ENCODE measurements at places on chromosomes 2 and 18.

DNA sequence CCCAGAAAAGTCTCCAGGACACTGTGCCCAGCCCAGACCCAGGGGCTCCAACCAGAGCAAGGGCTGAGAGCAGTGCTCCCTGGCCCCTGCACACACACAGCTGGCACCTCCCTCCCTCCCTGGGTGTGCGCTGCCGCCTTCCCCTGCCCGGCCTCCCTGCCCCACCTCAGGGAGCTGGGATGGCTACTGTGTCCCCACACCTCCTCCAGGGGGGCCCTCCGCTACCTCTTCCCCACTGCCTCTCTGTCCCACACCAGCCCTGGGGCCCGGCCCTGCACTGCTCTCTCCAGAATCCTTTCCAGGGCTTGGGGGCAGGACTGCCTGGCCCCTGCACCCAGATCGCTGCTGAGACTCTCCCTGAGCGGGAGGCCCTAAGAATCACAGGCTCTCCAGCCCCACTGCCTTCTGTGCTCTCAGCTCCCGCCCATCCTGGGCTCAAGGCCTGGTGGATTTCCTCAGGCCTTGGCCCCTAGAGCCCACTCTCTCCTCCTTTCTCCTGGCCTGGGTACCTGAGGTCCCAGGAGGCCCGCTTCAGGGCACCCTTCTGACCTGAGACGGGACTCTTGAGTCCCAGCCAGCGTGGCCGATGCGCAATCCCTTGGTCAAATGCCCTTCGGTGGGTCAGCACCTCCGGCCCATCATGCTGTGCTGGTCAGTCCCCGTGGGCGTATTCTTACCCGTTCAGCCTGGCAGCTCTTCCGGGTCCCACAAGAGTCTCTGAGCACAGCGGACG, 276.8 kb upstream of the HDAC4 start:
- peaks cover 13% of the 10 kb centered on the region for H3K27me3 ChIP-seq
- no peaks in the 10 kb centered on the region for H3K36me3 ChIP-seq
- H3K4me1 ChIP-seq, result no peaks in the 10 kb centered on the region

DNA sequence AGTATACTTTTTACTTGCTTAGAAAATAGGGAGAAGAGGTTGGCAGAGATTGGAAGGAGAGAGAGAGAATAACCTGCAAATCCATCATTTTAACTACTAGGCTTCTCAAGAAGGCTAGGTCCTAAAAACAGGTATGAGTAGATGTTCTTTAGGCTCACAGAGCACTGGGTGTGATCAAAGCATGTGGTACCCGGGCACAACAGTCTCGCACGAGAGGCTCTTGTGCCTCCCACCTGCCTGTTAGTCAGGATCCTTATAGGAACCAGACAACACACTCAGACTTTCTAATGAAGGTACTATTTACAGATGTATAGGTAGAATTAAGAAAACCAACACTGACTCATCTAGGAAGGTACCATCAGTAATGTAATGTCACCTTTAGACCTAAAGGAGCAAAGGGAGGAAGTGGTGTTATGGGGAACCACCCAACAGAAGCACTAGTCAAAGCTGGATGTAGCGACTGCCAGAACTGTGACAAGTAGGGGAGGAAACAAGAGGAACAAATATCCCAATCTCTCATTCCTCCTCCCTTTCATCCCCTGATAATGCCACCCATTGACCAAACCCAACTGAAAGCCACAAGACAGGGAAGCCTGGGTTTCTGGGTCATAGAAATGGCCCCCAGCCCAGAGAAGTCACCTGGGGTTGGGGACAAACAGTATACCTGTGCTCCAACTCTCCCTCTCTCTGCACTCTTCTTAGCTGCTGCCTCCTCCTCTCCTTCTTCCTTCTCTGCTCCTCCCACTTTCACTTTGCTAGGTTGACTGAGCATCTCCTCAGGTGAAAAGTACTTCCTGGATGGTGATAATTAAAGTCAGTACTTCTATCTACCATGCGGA, 16.0 kb upstream of the MARCHF4 start:
- no peak overlapping the region for H3K27ac ChIP-seq
- H3K27me3 ChIP-seq, result peaks cover 2% of the 10 kb centered on the region
- H3K4me3 ChIP-seq, result no peak overlapping the region
- peaks cover 5% of the 10 kb centered on the region for H3K4me1 ChIP-seq
- no peak for DNase-seq

DNA sequence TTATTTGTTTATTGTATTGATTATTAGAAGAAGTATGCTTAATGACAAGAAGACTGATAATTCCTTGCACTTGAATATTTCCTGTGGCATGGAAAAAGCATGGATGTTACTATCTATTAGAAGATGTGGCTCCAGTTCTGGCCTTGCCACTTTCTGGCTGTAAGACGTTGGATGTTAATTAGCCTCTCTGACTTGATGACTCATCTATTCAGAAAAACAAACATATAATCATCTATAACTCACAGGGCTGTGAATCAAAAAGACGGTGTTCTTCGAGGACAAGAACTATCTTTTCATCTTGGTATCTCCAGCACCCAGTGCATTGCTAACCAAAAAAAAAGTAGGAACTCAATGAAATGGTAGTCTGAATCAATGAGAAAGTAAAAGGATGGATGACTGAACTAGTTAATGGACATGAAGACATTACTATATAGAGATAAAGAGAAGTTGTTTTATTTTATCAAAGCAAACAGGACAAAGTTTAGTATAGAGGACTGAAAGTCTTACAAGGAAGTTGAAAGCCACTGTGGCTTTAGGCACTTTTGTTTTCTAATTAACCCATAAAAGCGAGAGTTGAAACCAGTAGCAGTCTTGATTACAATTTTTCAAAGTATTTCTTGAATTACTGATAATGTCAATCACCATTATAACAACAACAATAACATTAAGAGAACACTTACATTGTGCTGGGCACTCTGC, 145.3 kb downstream of the RND3 start:
- DNase-seq, result no peak
- no peaks in the 10 kb centered on the region for H3K36me3 ChIP-seq

- DNase-seq, result no peak
- no peaks in the 10 kb centered on the region for H3K36me3 ChIP-seq
- peaks cover 4% of the 10 kb centered on the region for H3K4me1 ChIP-seq
- H3K4me3 ChIP-seq, result no peak overlapping the region
- H3K27ac ChIP-seq, result no peak overlapping the region
These were observed 1.7 kb downstream of the CFAP221 start for GRCh38 chr2:119545754-119546446.

DNA sequence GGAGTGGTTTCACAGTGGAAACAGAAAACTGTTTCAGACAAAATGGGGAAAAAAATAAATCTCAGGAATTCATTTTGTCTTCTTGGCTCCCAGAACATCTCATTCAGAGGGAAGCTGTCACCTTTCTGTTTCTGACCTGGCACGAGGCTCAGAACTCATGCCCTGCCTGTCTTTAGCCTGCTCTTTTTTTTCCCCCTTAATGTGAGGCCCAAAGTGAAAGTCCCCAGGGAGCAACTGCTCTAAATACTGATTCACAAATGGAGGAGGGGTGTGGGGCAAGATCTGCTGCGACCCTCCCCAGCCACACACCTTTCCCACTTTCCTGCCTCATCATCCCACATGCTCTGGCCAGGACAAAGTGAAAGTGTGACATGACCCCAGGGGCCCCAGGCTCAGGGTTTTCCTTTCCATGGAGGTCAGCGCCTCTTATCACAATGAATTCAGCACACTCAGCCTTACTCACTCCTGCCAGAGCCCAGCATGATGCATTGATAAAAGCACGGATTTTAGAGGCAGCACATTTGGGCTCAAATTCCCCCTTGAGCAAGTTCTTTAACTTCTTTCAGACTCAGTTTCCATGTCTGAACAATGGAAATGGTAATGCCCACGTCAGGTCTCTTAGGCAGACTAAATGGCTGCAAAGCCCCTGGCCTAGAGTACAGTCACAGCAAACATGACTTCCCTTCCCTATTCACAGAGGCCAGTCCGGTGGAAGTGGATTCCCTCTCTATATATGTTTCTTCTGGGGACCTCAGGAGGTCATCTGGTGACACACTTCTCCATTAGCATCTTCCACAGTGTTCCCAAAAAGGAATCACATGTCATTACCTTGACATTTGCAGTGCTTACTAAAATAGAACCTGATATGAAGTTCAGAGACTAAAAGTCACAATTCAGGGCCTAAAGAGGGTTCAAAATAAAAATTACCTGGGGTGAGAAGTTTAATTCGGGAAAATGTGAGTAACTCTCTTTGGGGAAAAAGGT, 55.3 kb upstream of the TMEM163 start:
- H3K4me3 ChIP-seq, result no peak overlapping the region
- no peaks in the 10 kb centered on the region for H3K36me3 ChIP-seq
- peaks cover 8% of the 10 kb centered on the region for H3K27me3 ChIP-seq
- DNase-seq, result no peak
- H3K27ac ChIP-seq, result no peak overlapping the region
- H3K4me1 ChIP-seq, result peaks cover 14% of the 10 kb centered on the region

- H3K4me3 ChIP-seq, result no peak overlapping the region
- no peaks in the 10 kb centered on the region for H3K36me3 ChIP-seq
- no peak overlapping the region for H3K27ac ChIP-seq
- no peak for DNase-seq
- no peaks in the 10 kb centered on the region for H3K4me1 ChIP-seq
These were observed 49.9 kb upstream of the CALCRL start for GRCh38 chr2:187497858-187498463.

DNA sequence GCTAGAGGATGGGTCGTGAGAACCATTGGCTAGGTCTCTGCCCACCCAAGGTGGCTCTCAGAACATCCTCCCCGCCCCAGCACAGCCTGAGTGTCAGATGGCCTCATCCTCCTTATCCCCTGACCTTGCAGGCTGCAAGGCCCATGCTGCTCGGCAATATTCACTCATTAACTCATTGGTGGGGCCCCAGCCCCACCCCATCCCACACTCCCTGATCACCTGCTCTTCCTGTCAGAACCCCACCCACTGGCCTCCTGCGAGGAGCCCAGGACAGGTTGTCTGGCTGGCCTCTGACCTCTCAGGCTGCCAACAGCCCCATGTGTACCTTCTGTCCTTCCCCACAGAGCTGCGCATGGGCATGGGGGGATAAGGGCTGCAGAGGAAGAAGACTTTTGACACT, 5.3 kb downstream of the ADCY3 start:
- DNase-seq, result no peak
- H3K4me1 ChIP-seq, result peaks cover 22% of the 10 kb centered on the region
- no peaks in the 10 kb centered on the region for H3K27me3 ChIP-seq
- H3K27ac ChIP-seq, result no peak overlapping the region
- H3K4me3 ChIP-seq, result no peak overlapping the region

DNA sequence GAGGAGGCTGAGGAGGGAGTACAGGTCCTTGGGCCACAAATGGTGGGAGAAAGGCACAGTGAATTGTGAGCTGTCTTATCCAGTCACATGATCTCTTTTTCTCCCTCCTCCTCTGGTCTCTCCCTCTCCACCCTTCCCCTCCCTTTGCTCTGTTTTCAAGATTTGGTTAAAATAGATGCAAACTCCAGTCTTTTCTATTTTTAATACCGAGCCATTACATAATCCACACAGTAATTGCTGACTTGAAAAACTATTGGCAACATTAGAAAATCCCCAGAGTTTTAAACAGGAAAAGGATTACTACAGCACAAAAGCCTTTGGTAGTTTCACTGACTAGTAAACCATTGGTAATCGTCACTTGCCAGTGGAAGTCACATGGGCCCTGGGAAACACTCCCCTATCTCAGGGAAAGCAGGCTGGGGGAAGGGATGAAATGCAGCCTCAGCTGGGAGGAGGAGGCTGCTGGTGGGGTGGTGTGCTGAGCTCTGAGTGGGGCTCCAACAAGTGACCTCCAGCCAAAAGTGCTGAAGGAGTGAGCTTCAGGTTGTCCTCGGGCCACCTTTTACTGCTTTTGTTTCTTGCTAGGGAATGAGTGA, 57.4 kb upstream of the PCBP1 start:
- H3K4me3 ChIP-seq, result no peak overlapping the region
- no peak overlapping the region for H3K27ac ChIP-seq
- peaks cover 15% of the 10 kb centered on the region for H3K36me3 ChIP-seq
- H3K4me1 ChIP-seq, result peaks cover 9% of the 10 kb centered on the region
- no peaks in the 10 kb centered on the region for H3K27me3 ChIP-seq

DNA sequence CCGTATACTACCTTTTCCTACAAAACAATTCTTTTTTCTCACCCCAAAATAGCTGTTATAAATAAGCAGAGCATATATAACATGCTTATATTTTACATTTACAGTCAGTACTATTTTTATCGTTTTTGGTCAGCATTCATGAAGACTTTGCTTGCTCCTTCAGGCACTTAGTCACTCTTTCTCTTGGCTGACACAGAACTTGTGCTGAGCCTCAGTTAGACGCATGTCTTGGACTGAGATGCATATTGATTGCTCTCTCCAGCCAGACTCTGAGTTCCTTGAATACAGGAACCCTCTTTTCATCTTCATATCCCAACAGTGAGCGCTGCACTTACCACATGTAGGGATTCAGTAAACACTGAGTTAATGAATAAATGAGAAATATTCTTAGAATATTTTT, 158.3 kb downstream of the RTN4 start:
- H3K27ac ChIP-seq, result no peak overlapping the region
- no peaks in the 10 kb centered on the region for H3K4me1 ChIP-seq
- no peak overlapping the region for H3K4me3 ChIP-seq
- H3K36me3 ChIP-seq, result no peaks in the 10 kb centered on the region
- DNase-seq, result no peak
- peaks cover 15% of the 10 kb centered on the region for H3K27me3 ChIP-seq

DNA sequence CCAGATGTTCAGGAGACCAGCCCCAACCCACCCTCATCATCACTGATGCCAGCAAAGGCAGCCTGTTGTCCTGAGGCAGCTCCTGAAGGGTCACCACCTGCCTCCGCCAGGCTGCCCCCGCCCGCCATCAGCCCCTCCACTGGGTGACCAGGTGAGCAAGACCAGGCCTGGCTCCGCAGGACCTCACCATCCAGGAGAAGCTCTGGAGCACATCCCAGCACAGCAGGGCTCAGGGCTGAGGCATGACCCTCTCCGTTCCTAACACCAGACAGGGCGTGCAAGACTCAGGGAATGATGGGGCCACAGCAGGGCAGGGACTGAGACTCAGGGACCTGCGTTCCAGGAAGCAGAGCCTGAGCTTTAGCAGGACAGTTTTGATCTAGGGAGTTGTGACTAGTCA, 218.8 kb upstream of the RAB6C start:
- H3K27ac ChIP-seq, result no peak overlapping the region
- no peak for DNase-seq
- H3K4me3 ChIP-seq, result no peak overlapping the region

DNA sequence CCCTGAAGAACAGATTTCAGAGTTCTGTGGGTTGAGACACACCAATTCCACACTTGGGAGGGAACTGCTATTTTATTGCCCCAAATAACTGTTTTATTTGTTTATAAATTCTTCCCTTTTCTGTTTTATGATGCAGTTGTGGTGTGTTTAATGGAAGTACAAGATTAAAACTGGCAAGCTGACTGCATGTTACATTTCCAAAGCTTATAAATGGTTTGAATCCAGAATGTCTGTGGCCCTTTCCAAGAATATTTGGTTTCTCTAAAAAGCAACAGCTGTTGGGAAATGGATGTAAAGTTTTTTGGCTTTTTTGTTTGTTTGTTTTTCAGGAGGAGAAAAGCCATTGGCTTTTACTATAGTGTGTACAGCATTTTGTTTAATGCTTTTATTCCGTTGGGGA, 234.5 kb downstream of the MTX2 start:
- H3K27me3 ChIP-seq, result peaks cover 51% of the 10 kb centered on the region
- H3K4me3 ChIP-seq, result no peak overlapping the region
- H3K27ac ChIP-seq, result no peak overlapping the region
- no peak for DNase-seq
- peaks cover 6% of the 10 kb centered on the region for H3K4me1 ChIP-seq

- H3K36me3 ChIP-seq, result no peaks in the 10 kb centered on the region
- H3K4me1 ChIP-seq, result peaks cover 2% of the 10 kb centered on the region
- no peak overlapping the region for H3K27ac ChIP-seq
- H3K4me3 ChIP-seq, result no peak overlapping the region
These were observed 207.2 kb downstream of the SLC8A1 start for GRCh38 chr2:40244675-40245074.

Data from T-helper 2 cell treated with Interferon-gamma antibody and Interleukin-4, amounts not matched to agents 5 μg/mL and 100 μg/mL, for 36 hours (primary cell).